Activated T-cell treated with anti-CD3 and anti-CD28 coated beads for 48 hours (primary cell): ENCODE measurements at places on chromosomes 3 and 15.

DNA sequence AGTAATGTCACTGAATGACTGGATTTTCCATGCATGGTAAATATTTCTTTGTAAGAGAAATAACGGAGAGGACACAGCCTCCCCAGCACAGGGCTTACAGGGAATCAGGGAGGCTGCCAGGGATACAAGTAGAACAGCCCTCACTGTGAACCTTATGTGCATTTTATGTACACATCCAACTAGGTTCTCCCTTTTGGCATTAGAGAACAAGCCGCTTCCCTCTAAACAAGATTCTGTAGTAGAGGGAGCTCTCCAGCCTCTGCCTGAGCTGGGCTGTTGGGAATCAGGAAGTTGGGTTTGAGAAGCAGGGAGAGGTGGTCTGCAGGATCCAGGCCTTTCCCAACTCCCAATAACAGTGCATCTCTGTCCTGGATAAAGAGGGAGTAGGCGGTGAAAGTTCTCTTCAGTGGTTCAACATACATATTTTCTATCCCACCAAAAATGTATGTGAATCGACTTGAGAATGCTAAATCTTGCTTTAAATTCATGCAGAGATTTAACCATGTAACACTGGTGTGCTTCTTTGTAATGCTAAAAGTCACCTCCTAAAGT is 83.7 kb downstream of the ARNT2 start:
- no peak for DNase-seq

GRCh38 chr3:42670051-42670576 is 15.2 kb upstream of the KLHL40 start:
- no peak for DNase-seq

DNA sequence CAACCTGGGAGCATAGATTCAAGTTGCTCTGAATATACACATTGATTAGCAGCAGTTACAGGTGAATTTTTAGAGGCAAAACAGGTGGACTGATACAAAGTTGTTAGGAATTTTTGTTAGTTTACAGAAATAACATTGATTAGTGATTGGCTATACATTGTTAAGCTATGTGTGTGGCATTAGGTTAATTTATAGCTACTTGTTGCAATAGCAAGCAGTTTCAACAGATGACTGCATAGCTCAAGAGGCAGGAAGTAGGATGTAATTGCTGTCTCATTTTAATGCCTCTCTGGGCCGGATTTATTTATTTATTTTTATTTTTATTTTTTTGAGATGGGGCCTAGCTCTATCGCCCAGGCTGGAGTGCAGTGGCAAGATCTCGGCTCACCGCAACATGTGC is 99.7 kb downstream of the TCF12 start:
- DNase-seq, result no peak

DNA sequence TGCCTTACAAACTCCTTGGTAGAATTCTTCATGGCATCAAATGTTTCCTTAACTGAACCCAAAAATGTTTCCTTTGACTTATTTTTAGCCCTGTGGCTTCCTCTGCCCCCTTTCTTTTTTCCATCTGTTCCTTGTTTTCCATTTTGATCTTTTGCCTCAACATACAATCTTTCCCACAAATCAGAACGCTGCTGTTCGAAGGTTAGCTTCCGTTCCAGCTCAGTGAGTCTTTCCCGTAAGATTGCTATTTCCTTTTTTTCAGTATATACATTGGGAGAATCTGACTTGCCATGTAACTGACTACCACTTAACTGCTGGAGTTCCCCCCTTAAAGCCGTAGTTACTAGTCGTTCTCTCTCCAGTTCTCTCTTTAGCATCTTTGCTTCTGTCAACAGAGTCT is 41.2 kb downstream of the PIGB start:
- DNase-seq, result no peak

- DNase-seq, result no peak
Measured at GRCh38 chr3:50405249-50405648, 45.9 kb upstream of the TMEM115 start.

DNA sequence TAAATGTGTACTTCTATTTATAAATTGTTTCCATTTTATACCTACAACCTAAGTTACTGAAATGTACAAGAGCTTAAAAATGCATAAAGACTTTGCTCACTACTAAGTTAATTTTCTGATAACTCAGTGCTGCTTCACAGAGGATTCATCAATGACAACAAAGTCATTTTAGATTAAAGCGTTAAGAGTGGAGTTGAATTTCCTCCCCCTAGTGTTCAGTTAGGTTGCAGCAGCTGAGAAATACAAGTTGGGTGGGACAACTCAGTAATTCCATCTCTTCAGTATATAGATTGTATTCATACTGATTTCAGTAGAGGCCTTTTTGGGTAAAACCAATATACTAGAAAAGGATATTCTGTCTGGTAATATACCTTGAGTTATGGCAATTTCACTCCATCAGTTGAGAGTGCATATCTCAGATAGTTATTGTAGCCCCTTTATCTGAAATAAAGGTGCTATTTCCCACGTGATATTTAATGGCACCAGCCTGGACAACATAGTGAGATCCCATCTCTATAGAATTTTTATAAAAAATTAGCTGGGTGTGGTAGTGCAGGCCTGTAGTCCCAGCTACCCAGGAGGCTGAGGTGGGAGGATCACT is 6.9 kb upstream of the RPL35A start:
- no peak for DNase-seq

GRCh38 chr3:112005091-112005672 is 6.5 kb downstream of the TAGLN3 start:
- no peak for DNase-seq

DNA sequence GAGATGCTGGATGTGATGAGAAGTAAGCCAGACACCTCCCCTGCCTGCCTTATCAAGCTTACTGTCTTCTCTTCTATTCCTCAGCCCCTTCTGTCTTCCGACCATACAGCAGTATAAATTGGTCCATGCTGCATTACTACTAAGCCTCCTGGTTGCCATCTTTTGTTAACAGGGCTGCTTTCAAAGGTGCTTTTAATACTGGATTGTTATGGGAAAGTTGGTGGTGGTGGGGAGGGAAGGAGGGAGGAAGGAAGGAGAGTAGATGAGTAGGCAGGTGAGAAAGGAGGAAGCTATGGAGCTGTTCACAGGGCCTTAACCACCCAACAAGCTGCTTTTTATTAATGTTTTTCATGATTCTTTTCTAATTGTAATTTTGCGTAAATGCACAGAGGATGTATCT is 114.9 kb downstream of the SLC25A26 start:
- no peak for DNase-seq

- DNase-seq, result no peak
Measured at GRCh38 chr15:72231833-72232478, 966 bp upstream of the PKM start.

GRCh38 chr3:24139463-24140412 is 194.7 kb downstream of the NR1D2 start:
- no peak for DNase-seq

DNA sequence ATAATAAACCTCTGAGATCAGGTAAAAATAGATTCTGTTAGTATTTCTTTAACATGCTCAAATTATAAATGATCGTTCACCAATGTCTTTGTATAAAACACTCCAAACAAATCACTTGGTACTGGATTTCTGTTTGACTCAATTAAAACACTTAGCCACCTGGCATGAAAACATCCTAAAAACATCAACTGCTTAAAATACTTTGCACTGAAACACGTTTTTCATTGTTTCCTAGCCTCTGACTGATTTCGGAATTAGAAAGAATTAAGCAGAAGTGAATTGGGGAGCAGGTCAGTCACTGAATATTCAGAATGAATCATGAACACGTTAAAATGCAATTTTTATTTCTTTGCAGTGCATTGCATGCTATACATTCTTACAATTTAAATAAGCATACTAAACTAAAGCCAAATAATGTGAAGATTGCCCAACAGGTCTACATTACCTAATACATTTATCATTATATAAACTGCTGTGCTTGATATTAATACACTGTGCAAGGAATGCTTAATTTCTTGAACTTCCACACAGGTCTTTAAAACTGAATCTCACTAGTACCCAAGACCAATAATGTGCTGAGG is 1.6 kb downstream of the THRB start:
- no peak for DNase-seq

GRCh38 chr15:89659295-89659694 is 4.0 kb upstream of the KIF7 start:
- no peak for DNase-seq

GRCh38 chr3:188158731-188159310 is 4.9 kb downstream of the LPP start:
- no peak for DNase-seq

GRCh38 chr3:121411523-121411922 is 134.3 kb downstream of the POLQ start:
- DNase-seq, result no peak

DNA sequence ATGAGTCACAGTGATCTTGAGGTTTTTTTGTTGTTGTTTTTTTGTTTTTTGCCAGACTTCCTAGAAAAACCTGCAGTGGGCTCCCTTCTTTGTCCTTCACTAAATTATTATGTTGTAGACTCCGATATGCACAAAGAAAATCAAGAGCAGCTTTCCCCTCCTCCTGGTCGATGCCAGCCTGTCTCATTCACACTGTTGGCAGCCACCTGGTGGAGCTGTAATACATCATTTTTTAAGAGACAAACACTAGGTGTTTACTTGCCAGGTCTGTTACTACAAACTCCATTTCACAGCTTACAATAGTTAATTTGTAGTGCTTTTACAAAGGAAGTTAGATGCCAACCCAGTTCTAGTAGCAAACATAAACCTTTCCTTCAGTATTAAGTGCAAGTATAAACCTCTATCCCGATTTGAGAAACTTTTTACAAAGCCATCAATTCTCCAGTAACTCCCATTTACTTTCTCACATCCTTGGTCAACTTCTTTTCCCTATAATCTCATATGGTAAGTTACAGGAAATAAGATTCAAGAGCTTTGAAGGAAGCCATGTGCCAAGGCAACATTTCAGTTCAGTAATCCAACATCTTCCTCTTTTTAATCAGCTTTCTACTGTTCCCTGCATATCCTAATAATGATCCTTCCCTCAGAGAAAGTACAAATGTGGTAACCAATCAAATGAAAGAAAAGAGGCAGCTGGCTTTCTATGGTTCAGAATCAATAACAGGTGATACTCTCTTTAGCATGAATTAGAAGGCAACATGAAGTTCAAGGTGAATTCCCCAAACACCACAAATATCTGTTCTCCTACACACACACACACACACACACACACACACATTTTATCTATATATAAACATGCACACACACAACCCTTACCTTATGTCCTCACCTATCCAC is 14.0 kb downstream of the AAGAB start:
- DNase-seq, result no peak
